Stimulated activated naive CD8-positive, alpha-beta T cell treated with anti-CD3 and anti-CD28 coated beads, Interleukin-15, Interleukin-2, amounts not matched to agents 100 U/mL and 50 U/mL, for 24 hours (primary cell): ENCODE measurements at places on chromosomes 2 and 18.

DNA sequence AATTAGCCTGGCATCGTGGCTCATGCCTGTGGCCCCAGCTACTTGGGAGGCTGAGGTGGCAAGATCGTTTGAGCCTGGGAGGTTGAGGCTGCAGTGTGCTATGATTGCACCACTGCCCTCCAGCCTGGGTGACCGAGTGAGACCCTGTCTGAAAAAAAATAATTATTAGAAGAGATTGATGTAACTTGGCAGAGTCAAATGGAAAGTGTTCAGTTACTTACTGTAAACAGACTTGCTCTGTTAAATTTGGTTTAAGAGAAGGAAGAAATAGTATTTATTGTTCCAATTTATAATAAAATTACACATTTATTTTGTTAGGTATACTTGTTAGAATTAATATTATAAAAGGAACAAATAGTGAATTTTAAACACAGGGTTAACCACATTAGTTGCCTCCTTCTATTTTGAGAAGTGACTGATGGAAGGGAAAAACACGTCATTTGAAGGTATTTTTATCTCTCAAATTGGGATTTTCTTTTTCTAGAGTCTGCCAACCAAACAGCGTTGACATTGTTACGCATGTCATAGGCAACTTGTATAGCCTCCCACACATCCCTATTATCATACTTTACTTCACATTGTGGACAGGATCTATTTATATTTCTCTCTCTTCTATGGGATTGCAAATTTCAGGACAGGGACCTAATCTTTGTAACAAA is 118.8 kb upstream of the B3GNT2 start:
- no peak for DNase-seq

GRCh38 chr2:74919827-74920226 is 38.6 kb upstream of the POLE4 start:
- peak; percentile 82 for DNase-seq

GRCh38 chr2:224584111-224584784 is 915 bp downstream of the CUL3 start:
- DNase-seq: peak; percentile 38

DNA sequence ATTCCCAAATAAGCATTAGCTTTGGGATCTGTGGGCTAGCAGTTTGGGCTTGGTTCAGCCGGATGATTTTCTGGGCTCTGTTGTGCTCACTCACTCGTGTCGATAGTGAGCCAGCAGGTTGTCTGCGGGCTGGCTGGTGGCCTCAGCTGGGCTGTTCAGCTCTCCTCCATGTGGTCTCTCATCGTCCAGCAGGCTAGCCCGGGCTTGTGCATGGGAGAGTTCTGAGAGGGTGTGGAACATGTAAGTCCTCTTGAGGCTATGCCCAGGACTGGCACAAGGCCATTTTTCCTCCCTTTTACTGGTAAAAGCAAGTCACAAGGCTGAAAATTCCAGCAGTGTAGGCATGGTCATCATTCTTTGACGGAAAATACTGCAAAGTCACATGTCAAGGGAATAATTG is 38.5 kb downstream of the NTSR2 start:
- no peak for DNase-seq

- DNase-seq: no peak
Measured at GRCh38 chr2:199370150-199370780, 87.5 kb downstream of the SATB2 start.

DNA sequence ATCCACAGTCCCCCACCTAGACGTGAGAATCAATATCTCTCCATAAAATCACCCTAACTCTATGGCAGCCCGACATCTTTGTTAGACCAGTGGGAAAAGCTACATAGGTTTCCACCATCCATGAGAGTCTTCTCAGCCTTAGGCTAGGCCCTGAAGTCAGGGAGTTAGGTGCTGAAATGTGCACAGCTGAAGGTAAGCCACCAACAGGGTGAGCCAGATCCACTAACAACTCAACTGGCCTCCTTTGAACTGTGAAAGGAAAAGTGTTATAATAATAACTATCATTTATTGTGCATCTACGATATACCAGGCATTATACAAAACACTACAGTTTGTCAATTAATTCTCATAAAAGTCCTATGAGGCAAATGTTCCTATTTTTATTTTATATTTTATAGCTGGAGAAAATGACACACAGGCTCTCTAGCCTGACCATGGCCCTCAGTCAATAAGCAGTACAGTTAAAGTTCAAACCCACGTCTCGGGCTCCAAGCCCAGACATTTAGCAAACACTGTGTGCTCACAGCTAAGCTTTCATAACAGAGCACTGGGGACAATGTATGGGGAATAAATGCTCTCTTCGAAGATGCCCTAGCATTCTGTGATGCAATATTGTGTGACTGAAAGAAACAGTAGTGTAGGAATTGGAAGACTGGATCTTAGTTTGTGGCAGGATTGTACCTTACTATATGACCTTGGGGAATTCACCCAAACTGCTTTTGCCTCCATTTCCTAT is 11.2 kb upstream of the CYP27C1 start:
- DNase-seq: no peak

DNA sequence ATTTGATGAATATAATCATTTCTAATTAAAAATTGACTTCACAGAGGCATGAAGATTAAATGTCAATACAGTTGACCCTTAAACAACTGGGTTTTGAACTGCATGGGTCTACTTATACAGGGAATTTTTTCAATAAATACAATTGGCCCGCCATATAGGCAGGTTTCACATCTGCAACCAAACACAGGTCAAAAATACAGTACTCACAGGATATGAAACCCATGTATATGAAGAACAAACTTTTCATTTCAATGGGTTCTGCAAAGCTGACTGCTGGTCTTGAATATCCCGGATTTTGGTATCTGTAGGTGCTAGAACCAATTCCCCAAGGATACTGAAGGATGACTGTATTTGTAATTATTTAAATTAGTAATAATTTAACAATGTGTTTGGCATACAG is 555.6 kb downstream of the EPHA4 start:
- DNase-seq: no peak

DNA sequence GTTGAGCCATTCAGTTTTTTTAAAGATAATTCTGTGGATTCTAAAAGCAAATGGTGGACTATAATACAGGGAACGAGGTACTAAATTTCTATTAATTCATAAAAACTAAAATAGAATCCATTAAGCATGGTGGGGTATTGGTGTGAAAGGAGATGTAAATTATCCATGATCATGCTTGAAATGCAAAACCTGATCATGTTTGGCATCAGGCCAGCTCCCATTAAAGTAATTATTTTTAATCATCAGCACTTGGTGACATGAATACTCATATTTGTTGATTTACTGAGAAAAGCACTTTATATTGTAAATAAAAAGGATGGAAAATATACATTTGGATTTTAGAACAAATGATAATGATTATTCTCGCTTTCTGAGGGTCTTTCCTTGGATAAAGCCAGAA is 232.3 kb upstream of the MEIS1 start:
- DNase-seq: no peak

GRCh38 chr2:217017456-217018252 is 157.8 kb upstream of the TNP1 start:
- DNase-seq: no peak
